ENCODE measurements at places on chromosomes 16 and 17. TPM values are rescaled to one million over a fixed set of nuclear protein-coding genes. Genes with fewer than 3 reads are reported as not detected.

DNA sequence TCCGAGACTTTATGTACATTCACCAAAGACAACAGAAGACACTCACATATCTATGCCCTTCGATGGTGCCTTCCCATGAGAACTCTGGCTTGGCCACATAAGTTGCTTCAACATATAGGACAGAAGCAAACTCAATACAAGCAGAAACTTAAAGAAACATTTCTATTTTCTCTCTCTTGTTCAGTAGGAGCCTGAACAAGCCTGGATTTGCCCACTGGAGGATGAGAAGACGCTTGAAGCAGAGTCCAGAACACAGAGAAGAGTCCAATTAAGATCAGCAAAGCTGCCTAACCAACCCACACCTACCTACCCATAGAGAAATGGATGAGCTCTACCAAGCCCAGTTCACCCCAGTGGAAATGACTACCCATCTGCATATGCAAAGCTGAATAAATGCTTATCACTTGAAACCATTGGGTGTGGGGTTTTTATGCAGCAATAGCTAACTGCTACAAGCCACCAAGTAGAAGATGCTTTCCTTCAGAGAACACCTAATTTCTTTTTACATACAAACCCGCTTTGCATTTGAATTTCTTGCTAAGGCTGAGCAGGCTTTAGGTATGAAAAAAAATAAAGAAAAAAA, 337.9 kb upstream of the DYNLRB2 start:
- no peak for DNase-seq

DNA sequence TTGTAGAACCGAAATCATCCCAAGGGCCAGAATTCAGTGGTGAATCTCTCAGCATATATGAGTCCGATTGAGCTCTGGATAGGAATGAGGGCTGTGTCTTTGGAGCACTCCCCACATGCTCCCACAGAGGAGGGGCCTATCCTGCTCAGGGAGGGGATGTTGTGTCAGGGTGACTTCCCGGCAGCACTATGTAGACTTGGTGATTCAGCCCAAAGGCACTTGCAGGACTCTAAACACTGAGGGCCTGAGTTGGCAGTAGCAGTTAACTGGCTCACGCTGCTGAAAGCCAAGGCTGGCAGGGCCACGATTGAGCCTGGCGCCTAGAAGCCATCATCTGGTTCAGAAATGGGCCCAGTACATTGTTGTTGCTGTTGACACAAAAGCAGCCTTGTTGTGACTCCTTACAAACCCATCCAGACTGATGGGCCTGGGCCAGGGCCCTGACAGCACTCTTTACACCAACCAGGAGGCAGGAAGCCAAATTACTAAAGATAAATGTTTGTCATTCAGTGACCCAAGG, 31.9 kb downstream of the NMT1 start:
- DNase-seq, result peak; percentile 73

DNA sequence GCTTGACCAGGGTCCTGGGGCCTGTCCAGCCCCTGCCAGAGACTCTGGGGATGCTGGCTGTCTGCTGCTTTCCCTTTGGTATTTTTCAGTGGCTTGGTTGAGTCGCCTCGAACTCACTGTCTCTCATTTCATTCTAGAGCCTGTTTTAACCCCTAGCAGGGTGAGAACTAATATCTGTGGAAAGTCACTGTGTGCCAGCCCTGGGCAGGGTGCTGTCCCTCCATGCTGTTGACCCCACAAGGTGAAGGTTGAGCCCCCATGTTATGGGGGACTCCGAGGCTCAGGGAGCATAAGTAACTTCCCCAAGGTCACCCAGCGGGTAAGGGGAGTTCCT, 33.0 kb downstream of the DCAKD start:
- no peak for DNase-seq

DNA sequence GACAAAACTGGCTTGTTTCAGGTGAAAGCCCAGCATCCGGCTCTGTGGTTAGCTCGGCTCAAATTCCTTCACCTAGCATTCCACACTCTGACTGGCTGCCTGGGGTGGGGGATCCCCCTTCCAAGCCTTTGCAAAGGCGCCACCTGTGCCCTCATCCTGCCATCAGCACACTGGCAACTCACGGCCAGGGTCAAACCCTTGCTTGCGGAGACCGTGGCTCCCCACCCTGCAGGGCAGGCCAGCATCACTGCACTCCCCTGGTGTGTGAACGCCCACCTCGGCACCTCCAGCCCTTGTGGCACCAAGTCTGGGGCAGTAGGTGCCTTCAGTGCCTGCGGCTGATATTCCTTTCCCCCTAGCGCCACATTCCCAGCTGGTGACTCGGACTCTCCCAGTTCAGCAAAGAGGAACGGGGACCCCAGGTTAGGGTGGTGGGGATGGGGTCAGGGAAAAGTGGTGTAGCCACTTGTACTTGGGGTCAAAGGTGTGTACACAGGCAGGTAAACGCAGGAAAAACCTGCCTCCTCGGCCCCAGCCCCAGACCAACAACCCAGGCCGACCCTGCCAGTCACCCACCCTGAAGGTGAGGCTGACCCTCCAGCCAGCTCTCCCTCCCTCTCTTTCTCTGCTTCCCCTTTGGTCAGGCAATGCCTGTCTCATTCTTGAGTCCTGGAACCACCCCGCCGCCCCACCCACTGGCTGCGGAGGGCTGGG, 1.1 kb downstream of the FLII start:
- no peak for DNase-seq

DNA sequence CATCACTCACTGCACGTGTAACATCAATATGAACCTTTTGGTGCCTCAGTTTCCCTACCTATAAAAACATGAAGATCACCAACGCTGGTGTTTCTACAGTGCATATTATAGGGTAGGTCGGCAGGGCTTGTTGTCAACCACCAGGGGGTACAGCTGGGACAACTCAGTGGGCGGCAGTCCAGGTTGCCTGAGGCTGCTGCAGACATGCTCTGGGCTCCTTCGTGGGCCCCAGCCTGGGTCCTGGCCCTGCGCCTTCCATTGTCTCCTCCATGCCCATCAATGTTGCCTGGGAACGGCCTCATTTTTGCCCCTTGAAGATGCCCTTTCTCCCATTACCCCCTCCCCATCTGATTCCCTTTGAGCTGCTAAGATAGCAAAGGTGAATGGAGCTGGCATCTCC, 89.8 kb downstream of the GSG1L start:
- DNase-seq, result no peak

- no peak for DNase-seq
Observed at GRCh38 chr16:52743707-52744106, 196.8 kb upstream of the TOX3 start.

GRCh38 chr17:50797135-50797810, 30.0 kb upstream of the ANKRD40CL start:
- DNase-seq, result no peak

GRCh38 chr16:73616166-73616753, 568.3 kb upstream of the ZFHX3 start:
- DNase-seq, result no peak

- DNase-seq, result peak; percentile 78
Observed at GRCh38 chr16:27314161-27314723, 468 bp downstream of the IL4R start.

DNA sequence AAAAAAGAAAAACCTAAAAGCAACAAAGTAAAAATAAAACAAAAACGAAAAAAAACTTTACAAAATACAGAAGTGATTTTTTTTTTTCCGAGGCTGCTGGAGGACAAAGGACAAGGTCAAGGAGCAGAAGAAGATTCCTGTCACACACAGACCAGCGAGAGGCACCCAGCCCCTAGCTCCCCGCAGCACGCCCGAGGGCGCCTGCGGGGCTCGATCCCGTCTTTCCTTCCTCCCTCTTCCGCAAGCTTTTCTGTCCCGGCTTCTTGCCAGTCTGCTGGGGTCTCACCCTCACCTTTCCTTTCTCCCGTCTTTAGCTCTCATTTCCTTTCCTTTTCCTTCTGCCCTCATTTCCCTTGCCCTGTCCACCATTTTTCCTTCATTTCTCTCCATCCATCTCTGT, 66.1 kb upstream of the DNAH17 start:
- DNase-seq, result no peak

GRCh38 chr17:8503807-8504206, 68.1 kb downstream of the NDEL1 start:
- DNase-seq, result no peak

The TERB1 gene
- not detected for total RNA-seq

The FBXO39 gene
- total RNA-seq, result 0.13 TPM

The CES5A gene
- 4.4 TPM for total RNA-seq

The GRIN2A gene
- 0.03 TPM for total RNA-seq
